Choroid plexus epithelial cell (primary cell): ENCODE measurements at places on chromosomes 1 and 21.

DNA sequence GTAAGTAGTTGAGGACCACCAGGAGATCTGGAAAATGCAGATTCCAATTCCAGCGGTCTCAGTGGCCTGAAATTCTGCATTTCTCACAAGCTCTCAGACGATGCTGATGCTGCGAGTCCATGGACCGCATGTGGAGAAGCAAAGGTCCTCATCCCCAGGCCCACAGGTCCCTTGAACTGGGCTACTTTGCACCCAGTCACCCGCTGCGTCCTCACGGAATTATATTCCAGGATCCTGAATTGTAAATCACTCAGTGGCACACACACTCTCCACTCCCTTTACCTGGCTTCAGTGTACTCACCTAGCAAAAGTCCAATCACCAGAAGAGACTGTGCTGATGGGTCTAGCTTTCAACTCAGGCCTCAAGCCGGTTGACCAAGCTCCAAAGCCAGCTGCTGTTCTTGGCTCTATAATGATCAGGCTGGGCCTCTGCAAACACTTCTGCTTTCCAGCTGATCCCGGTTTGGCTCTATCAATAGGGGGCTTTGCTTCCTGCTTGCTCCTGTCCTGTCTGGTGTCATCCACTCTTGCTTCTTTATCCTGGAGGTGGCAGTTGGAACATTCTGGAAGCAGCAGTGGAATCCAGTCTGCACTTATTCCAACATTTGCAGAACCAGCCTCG is 904 bp upstream of the RPL22 start:
- DNase-seq = no peak

GRCh38 chr1:58401991-58402390 is 144.5 kb downstream of the OMA1 start:
- peak; percentile 27 for DNase-seq

DNA sequence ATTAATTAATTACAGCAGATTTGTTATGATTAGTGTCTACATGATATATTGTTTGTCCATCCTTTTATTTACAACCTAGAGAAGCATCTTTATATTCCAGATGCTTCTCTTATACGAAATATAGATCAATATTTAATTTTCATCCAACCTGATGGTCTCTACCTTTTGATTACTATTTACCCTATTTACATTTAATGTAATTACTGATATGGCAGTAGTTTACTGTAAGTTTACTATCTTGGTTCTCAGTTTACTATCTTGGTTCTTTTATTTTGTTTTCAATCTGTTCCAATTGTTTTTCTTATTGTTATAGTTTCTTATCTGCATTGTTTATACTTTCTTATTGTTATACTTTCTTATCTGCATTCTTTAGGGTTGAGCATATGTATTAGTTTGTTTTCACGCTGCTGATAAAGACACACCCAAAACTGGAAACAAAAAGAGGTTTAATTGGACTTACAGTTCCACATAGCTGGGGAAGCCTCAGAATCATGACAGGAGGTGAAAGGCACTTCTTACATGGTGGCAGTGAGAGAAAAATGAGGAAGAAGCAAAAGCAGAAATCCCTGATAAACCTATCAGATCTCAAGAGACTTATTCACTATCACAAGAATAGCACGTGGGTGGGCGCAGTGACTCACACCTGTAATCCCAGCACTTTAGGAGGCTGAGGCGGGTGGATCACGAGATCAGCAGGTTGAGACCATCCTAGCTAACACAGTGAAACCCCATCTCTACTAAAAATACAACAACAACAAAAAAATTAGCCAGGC is 28.9 kb downstream of the FAF1 start:
- peak; percentile 4 for DNase-seq

DNA sequence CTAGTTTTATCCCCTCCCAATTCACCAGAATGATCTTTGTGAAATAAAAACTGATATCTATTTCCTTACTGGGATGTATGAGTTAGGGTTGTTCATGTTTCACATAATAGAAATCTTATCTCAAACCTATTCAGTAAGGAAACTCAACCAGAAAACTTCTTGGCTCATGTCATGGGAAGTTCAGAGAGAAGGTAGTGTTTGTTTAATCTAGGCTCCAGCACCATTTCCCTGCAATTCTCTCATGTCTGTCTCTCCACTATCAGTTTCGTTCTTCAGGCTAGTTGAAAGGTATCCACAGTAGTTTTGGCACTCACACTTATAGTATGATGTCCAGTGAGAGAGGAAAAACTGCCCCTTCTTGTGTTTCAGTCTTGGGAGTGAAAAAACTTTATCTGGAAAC is 34.6 kb upstream of the UHMK1 start:
- peak; percentile 47 for DNase-seq

DNA sequence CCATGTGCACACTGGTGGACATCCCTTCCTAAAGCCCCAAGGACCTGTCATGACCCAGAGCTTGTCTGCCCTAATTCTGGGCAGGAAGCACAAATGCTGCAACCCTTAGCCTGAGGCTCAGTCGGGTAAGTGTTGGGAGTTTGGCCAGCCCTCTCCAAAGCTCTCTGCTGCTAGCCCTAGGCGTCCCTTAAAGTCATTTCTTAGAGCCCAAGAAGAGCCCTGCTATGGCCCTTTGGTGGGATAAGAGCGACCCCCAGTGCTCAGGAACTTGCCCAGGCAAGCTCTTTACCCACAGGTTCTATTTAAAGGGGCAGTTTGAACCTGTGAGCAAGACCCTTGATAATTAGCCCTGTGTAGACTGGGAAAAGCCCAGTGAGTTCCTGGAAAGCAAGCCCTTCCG is 356.8 kb downstream of the RRAGC start:
- peak; percentile 36 for DNase-seq
